Activated CD4-positive, alpha-beta T cell treated with anti-CD3 and anti-CD28 coated beads, Interleukin-2, amount 10 ng/mL, durations not matched to agents 7 days and 5 days (primary cell): ENCODE measurements at places on chromosomes 1 and 21. TPM values are rescaled to one million over a fixed set of nuclear protein-coding genes. Genes with fewer than 3 reads are reported as not detected.

- H3K27ac ChIP-seq = no peak overlapping the region
- H3K4me1 ChIP-seq = no peaks in the 10 kb centered on the region
Observed at GRCh38 chr1:195608883-195609282, 999.4 kb downstream of the KCNT2 start.

DNA sequence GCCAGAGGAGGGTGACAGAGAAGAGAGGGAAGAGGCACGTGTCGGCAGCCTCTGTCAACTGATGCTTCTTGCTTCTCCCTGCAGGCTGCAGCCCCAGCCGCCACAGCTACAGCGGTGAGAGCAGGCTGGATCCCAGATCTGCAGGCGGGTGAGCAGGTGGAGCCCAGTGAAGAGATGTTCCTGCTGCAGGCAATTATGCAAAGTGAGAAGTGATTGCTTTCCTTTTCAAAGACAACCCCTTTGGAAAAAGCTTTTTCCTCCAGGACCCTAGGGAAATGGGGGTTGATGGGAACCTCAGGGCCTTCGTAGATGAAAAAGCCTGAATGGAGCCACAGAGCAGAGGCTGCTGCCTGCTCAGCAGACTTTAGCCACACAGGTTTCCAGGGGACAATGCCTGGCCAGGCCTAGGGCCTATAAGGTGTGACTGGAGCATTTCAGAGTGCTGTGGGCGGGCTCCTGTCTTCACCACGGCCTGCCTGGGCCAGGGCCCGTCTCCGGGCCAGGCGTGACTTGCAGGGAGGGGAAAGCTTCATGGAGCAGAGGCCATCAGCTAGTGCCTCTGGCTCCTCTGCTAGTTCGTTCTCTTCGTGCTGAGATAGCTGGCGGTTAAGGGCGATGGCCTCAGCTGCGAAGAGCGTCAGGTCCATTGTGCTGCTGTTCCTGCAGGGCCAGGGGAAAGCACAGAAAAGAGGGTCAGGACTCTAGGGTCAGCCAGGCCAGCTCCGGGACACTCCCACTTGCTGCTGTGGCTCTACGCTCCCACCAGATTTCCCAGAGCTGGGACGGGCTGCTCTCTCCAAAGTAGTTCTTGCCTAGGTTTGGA is 6.9 kb upstream of the KNCN start:
- no peak for DNase-seq
- peaks cover 4% of the 10 kb centered on the region for H3K36me3 ChIP-seq
- no peaks in the 10 kb centered on the region for H3K27me3 ChIP-seq
- no peak overlapping the region for H3K27ac ChIP-seq

DNA sequence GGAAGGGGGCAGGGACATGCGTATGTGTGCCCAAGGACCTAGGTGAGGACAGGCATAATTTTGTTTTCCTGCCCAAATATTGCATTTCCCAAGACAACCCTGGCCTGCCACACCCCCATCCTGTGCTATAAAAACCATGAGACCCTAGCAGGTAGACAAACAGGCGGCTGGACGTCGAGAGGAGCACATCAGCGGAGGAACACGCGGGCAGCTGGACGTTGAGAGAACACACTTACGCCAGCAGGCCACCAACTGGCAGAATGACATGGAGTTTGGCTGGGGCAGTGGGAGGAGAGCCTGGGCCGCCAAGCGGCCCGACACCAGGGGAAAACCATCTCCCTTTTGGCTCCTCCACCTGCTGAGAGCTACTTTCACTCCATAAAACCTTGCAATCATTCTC is 3.0 kb upstream of the FGGY start:
- DNase-seq = no peak
- H3K4me1 ChIP-seq = peaks cover 37% of the 10 kb centered on the region

The LCE1F gene
- total RNA-seq = not detected

The KCNJ9 gene
- total RNA-seq = not detected
